Transverse colon (tissue), 4 donors: ENCODE measurements at places on chromosomes 3 and 15.

DNA sequence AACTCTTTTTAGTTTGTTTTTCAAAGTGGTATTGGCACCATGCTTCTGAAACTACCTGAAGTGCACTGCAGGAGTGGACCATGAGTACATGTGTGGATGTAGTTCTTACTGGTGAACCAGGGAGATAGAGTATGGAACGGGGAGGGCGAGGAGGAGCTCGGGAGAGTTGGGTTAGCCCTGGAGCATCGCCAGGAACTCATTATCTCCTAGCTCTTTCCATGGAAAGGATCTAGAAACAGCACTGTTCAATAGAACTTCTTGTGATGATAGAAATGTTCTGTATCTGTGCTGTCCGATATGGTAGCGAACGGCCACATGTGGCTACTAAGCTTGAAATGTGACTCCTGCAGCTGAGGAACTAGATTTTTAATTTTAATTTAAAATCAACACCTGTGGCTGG is 47.3 kb downstream of the VGLL4 start:
- no peak for DNase-seq

GRCh38 chr3:65561617-65562016 is 477.1 kb downstream of the MAGI1 start:
- no peak for DNase-seq

DNA sequence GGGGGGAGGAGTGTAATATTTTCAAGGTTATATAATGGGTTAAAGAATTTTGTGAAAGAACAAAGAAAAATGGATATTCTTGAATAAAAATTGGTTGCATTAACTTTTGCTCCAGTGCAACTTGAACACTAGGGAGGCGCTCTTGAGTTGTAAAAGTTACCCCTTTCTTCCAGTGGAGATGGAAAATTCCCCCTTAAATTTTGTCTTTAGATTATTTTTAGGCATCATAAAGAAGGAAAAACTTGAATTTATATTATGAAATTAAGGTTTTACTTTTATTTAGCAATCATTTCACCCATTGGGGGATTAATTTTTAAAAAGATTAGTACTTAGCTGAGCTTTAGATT is 550 bp upstream of the CHD2 start:
- no peak for DNase-seq

GRCh38 chr15:39132954-39133600 is 447.8 kb upstream of the THBS1 start:
- no peak for DNase-seq

DNA sequence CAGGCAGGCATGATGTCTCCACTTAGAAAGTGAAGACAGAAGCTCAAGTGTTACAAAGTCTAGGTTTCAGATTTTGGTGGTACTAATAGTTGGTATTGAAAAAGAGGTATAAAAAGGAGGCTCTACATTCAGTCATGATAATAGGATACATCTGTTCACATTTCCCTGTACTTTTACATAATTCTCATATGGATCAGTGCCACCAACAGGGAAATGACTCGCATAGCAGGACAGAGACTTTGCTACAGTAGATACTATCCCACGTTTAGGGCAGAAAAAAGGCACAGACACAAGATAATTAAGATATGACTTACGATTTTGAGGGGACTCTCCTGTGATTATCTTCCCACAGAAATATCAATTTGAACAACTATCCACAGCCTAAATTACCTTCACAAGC is 1062.9 kb upstream of the EPHA6 start:
- DNase-seq, result no peak

DNA sequence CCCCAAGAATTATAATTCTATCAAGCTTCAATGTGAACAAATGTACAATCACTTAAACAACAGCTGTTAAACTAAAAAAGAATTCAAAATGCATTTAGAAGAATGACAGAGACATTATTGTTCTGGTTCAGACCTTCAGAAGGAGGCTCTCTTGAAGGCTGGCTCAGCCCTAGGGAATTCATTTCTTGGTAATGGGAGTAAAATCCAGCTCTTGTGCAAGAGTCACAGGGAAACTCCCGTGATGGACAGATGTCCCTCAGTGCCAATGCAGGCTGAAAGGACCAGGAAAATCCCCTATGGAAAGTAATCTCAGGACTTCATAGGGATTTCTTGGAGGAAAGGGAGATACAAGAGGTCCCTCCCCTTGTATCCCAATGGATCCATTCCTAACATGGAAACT is 149.9 kb upstream of the STT3B start:
- no peak for DNase-seq

GRCh38 chr3:44992555-44993470 is 16.8 kb downstream of the EXOSC7 start:
- DNase-seq, result no peak

DNA sequence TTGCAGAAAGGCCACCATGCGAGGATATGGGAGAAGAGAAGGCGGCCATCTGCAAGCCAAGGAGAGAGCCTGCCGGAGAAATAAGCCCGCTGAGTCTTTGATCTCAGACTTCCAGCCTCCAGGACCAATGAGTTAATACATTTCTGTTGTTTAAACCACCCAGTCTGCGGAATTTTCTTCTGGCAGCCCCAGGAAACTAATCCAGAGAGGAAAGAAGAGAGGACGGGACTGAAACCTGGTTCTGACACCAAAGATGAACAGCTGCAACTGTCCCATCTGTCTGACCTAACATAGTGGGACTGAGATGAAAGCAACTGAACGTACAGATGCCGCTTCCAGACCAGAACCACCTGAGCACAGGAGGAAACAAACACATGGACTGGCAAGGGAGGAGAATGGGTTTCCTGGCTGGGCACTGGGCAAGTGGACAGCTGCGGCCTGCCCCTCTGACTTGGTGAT is 32.3 kb downstream of the VGLL4 start:
- no peak for DNase-seq

DNA sequence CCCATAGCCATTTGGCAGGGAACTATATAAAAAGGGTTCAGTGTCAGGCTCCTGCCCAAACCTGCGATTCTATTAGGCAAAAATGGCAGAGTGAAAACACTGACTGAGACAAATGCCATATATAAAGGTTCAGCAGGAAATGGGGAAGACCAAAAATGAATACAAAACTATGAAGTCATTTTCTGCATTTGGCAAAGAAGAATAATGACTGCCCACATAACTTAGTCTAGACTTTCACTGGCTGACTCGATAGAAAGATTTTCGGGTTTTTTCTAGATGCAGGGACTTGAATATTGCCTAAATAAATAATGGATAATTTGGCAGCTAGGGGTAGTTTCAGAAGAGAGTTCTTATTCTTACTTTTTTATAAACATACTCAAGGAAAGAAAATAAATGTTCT is 178.0 kb downstream of the TPRG1 start:
- no peak for DNase-seq

DNA sequence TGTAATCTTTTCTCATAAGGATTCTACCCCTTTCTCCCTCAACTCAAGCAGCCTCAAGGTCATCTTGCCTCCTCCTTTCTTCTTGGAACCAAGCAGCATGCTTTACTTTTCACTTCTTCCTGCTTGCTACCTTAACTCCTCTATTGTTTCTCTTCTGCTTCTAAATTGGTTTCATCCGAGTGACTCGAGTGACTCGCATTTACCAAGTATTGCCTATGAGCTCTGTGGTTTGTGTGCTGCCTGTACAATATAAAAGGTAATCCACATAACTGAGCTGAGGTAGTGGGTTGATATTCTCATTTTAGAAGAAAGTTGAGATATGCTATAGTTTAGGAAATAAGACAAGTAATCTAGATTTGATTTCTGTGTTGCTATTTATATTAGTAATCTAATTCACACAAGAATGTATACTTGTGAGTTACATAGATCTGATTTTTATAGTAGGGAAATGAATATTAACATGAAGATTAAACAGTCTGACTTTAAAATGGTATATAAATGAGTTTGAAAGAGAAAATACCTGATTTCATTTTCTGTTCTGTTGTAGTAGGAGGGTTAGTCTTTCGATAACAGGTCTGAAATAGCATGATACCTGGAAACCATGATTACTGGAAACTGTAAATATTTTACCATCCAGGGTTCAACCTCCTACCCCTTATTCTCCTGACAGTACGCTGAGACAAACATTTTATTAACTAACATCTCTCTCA is 5.5 kb downstream of the HHLA2 start:
- no peak for DNase-seq

GRCh38 chr3:87614998-87615397 is 338.6 kb upstream of the POU1F1 start:
- no peak for DNase-seq

- no peak for DNase-seq
Measured at GRCh38 chr3:175389560-175389959, 530.4 kb downstream of the NAALADL2 start.

DNA sequence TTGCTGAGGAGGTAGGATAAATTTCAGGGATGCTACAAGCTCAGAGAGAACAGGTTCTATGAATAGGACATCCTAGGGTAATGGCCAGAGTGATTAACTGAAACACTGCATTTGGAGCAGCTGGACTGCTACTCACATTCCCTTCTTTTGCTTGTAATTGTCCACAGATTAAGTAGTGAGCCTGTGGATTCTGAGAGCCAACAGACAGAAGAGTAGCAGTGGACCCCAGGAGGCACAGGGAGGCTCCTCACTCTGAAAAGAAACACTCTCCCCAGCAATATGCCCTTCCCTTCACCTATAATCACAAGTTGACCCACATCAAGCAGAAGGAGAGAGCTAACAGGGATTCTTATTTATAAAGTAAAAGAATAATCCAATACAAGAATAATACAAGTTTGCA is 10.6 kb upstream of the RFX7 start:
- no peak for DNase-seq

DNA sequence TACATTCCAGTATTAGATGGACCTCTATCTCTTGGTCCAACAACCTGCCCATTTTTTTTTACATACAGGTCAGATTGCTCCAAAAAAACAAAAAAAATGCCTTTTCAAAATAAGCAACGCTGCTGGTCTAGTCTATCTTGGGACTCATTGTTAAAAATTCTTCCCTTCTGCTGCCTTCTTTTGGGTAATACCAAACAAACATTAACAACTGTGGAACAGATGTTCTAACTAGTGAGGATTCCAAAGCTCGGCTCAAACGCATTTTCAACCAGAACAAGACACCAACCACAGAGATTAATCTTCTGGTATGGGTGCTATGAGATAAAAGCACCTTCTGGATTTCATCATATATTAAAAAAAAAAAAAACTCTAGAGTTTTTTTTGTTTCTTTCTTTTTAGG is 24.7 kb downstream of the ARHGAP31 start:
- DNase-seq, result no peak

GRCh38 chr3:171980578-171981270 is 58.7 kb upstream of the FNDC3B start:
- no peak for DNase-seq

GRCh38 chr3:170469151-170470062 is 50.7 kb downstream of the CLDN11 start:
- DNase-seq, result no peak

- DNase-seq, result no peak
Measured at GRCh38 chr3:59820352-59820934, 770.6 kb upstream of the CFAP20DC start.

DNA sequence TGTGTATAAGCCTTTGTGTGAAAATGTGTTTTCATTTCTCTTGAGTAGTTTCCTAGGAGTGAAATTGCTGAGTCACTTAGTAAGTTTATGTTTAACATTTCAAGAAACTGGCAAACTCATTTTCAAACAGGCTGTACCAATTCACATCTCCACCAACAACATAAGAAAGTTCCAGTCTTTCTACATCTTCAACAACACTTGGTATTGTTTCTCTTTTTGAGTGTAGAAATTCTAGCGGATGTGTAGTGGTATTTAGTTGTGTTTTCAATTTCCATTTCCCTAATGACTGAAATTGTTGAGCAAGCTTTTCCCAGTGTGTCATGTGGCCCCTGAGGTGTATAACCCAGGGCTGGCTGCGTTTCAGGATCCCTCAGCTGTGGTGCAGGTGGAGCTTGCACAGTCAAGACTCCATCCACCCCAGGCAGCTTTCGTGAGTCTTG is 258.5 kb downstream of the PDCD6IP start:
- DNase-seq, result no peak

DNA sequence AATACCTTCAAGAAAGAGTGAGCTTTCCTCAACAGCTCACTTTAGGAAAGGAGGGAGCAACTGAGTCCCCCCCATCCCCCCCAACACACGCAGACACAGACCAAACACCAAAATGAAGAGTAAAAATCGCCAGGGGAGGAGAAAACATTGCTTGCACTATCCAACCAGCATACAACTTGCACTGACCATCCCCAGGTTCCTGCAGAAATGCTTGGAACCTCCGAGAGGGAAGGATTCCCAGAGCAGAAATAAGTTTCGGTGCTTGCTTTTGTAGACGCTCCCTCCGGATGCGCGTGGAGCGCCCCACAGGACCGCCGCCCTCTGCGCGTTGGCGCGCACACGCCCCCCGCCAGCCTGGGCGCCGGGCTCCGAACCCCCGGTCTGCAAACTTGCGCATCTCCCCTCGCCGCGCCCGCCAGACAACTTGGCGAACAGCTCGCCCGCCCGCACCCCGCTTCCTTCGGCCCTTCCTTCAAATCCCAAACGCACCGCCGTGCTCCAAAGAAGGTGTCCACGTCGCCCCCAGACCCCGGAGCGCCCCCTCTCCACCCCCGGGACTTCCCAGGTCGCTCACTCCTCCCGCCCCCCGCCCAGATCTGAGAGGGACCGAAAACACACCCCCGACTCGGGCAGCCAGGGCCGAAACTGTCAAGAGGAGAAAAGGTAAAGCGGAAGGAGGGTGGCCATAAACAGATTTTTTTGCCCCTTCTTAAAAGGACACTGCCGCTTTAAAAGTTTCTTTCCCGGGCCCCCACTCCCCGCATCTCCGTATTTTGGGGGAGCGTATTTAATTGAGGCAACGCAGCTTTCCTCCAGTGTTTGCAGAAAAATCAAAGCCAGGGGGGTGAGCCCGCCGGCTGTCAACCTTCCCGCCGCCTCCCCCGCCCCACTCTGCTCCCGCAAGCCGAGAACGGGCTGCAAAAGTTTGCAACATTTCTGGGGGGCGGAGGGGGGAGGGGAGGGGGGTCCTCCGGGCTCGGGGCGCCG is 859 bp downstream of the RORA start:
- DNase-seq, result no peak

DNA sequence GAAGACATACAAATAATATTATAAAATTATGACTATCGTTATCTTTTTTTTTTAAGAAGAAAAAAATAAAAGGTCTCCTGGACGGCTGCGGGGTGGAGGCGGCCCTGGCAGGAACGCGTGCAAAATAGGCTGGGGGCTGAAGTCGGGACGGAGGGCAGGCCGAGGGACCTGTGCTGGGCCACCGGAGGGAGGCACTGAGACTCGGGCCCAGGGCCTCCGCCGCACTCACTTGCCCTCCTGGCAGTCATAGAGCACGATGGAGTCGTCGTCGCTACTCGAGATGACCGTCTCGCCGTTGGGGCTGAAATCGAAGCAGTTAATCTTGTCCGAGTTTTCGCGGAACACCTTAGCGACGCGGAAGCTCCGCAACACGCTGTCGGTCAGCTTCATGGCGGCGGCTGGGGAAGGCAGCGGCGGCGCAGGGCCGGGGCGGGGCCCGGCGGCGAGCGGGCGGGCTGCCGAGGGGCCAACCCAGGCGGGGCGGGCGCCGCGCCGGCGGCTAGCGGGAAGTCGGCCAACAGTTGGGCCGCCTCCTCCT is 408 bp downstream of the WDR82 start:
- no peak for DNase-seq

- no peak for DNase-seq
Measured at GRCh38 chr3:3105815-3106214, 4.4 kb downstream of the IL5RA start.
